A172 (cell line): ENCODE measurements at places on chromosomes 12 and 14.

DNA sequence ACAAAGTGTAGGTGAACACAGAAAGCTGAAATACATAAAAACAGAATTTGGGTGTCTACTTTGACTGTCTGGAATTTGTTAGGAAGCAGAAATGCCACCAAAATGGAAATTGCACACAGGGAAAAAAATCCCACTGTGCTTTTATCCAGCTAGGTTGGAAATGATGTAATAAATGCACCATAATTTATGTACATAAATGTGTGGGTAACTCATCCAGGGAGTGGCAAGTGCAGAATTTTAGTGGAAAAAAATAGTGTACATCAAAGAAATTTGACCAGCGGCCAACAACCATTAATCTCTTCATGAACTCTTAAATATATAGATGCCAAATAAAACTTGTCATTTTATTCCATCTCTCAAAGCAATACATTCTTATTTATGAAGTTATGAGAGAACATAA lies 105.6 kb downstream of the LLPH start:
- DNase-seq, result no peak

GRCh38 chr12:19462406-19462805 lies 23.1 kb downstream of the AEBP2 start:
- no peak for DNase-seq

DNA sequence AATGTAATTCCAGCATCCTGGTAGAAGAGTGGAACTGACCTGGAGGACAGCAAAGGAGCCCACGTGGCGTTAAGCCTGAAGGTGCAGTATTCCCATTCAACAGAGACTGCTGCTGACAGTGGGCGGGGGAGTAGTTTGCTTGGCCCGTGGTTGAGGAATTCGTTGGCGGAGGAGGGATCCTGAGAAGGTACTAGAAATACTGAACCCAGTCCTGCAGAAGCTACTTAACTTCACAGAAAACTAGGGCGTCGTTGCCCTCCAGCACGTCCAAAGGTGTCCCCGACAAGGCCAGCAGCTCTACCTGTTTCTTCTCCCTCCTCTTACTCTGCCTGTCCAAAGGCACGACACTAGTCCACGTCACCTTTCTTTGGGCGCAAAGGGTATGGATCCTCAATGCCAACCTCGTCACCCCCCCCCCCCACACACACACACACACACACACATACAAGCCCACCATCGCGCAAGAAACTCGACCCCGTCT lies 303 bp downstream of the PUS7L start:
- DNase-seq, result peak; percentile 25

DNA sequence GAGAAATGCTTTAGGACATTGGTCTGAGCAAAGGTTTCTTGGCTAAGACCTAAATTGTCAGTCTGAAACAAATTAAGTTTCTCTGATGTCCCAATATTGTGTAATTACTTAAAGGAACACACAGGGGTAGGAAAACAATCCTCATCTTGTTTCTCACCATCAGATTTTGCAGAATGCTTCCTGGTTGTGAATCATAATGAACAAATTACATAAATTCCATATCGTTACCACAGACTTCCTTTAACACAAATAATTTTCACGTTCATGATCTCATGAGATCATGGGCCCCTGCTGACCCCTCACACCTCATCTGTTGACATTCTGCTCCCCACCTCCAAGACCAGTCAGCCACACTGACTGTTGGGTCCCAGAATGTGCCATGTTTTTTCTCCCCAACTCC lies 194.1 kb downstream of the MON2 start:
- DNase-seq, result peak; percentile 39

DNA sequence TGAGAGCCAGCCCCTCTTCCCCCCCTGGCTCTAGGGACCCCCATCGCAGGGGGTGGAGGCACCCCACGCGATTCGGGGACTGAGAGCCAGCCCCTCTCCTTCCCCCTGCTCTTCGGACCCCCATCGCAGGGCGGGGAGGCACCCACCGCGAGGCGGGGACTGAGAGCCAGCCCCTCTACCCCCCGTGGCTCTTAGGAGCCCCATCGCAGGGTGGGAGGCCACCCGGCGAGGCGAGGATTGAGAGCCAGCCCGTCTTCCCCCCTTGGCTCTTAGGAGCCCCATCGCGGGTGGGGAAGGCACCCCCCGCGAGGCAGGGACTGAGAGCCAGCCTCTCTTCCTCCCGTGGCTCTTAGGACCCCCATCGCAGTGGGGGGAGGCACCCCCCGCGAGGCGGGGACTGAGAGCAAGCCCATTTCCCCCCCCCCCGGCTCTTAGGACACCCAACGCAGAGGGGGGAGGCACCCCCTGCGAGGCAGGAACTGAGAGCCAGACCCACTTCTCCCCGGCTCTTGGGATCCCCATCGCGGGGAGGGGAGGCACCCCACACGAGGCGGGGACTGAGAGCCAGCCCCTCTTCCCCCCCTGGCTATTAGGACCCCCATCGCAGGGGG lies 45.6 kb downstream of the DDX11 start:
- no peak for DNase-seq

DNA sequence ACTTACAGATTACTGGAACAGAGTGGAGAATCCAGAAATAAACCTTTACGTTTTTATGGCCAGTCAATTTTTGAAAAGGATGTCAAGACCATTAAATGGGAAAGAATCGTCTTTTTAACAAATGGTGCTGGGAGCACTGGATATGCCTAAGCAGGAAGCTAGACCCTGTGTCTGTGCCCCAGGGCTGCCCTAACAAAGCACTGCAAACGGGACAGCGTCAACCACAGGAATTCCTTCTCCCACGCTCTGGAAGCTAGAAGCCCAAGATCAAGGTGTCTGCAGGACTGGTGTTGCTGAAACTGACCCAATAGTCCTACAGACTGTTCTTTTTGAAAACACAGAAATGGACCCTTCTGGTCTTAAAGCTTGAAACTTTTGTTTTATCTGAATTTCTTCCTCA lies 9.3 kb upstream of the TMEM121 start:
- no peak for DNase-seq

DNA sequence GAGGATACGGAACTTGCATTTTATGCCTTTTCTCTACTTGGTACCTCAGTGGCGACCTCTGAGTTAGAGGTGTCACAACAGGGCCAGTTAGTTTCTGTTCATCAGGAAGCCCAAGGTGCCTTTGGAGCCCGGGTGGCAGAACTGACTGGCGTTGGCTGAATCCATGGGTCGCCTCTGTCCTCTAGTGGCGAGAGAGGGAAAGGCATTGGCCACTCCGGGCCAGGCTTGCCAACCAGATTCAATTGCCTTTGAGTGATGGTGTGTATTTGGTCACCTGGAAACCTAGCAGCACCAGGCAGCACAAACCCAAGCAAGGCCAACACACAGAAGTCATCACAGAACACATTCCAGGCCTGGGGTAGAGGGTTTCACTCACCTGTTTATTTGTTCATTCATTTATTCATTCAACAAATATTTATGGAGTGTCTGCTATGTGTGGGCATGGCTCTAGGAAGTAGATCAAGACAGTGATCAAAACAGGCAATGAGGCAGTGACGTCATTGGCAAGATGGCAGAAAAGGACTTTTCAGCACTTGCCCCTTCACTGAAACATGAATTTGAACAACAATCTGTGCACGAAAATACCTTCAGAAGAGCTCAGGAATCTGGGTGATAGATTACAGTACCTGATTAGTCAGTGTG lies 40.5 kb upstream of the KCNA5 start:
- DNase-seq, result peak; percentile 48
